Stimulated activated CD8-positive, alpha-beta memory T cell treated with anti-CD3 and anti-CD28 coated beads, Interleukin-15, amount 100 ng/mL, for 24 hours (primary cell): ENCODE measurements at places on chromosomes 6 and 20.

GRCh38 chr6:96907498-96907897 lies 9.8 kb upstream of the NDUFAF4 start:
- no peak for DNase-seq

- DNase-seq: no peak
These were observed 96.2 kb downstream of the SNX5 start for GRCh38 chr20:17872434-17872833.

DNA sequence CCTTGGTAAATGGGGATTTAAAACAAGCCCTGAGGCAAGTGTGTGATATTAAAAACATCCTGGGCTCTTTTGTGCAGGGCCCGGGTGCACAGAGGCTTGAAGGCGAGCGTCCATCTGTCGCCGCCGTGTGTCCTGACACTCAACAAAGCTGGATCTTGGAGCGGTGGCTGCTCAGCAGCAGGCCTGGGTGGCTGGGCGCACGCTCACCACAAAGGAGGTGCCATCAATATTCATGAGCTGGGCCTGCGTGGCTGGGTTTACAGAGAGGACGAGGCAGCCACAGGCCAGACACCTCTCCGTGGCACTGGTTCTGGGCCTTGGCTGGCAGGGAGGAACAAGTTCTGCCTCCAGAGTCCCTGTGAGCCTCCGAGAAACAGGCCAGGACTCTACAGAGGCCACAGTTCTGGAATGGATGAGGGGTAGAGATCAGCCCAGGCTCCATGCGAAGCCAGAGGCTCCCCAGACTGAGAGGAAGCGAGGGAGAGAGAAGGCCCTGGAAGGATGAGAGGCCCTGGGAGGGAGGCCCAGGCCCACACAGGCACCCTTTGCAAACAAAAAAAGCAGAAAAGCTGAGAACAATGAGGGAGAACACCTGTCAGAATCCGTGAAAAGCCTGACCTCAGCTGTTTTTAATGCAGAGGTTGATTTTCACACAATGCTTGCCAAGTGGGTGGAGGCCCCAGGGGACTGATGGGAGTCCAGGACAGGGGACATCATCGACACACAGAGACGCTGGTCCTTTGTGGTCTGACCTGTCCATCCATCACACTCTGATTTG lies 21.9 kb downstream of the BHLHE23 start:
- no peak for DNase-seq

DNA sequence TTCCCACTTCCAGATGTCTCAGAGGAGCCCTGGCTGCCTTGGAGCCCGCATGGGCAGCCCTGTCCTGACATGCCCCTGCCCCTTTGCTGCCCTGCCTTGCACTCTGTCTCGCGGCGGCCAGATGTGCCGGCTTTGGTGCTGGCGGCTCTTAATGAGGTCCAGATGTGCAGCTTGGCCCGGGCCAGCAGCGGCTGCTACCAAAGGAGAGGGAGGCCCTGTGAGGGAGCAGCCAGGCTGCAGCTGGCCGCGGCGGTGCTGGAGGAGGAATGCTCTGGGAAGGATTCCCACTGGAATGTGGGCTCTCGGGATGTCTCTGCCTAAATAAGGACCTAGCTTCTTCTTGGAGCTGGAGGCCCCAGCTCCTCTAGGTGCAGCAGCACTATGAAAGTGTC lies 72.4 kb downstream of the FGD2 start:
- DNase-seq: no peak

GRCh38 chr20:884983-885952 lies 30.9 kb downstream of the ANGPT4 start:
- no peak for DNase-seq
